ENCODE measurements at places on chromosomes 16 and 17. TPM values are rescaled to one million over a fixed set of nuclear protein-coding genes. Genes with fewer than 3 reads are reported as not detected.

- no peak for DNase-seq
These were observed 8.2 kb upstream of the MARCHF10 start for GRCh38 chr17:62816282-62816839.

- DNase-seq = no peak
These were observed 227.4 kb upstream of the GSE1 start for GRCh38 chr16:85385463-85386331.

- DNase-seq = no peak
These were observed 29.4 kb upstream of the CACNG1 start for GRCh38 chr17:67015001-67015400.

DNA sequence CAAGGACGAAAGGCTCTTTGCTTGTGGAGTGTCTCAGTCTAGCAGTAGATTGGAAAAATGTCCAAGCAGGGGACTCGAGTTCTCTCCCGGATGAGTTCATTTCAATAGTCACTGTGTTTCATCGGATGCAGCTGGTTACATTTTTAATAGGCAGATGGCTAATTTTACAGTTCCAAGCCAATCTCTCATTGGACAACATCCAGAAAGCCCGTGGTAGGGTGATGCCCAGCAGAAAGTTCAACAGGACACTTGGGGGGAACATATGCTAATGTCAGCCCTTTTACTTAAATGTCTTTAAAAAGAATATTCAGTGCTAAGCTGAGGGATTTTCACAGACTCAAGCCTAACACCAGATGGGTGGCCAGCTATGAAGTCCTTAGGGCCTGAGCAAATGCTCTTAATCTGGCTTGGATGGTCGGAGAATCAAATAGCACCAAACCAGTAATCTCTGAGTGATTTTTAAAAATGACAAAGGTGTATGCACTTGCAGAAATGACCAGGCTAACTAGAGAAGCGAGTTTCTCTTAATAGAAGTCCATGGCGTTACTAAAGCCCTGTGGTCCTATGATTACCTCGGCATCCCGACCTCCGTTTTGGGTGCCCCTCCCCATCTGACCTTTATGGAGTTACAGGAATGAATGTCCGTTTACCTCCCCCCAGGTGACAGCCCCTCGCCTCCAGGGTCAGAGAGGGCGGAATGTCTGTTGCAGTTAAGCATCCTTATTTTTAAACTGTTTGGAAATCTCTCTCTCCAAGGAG, 289.2 kb upstream of the SALL1 start:
- no peak for DNase-seq

GRCh38 chr17:77316191-77316641, 175.4 kb downstream of the SEC14L1 start:
- DNase-seq = no peak

TNFRSF17 gene
- polyA plus RNA-seq = not detected

All from A549 (cell line).